ENCODE measurements at places on chromosomes 1 and 21. TPM values are rescaled to one million over a fixed set of nuclear protein-coding genes. Genes with fewer than 3 reads are reported as not detected.

GRCh38 chr1:10691740-10692125 lies 104.7 kb downstream of the CASZ1 start:
- DNase-seq, result no peak

- DNase-seq, result peak; percentile 71
Measured at GRCh38 chr21:42164064-42164789, 54.7 kb upstream of the ABCG1 start.

GRCh38 chr1:57124768-57125446 lies 159.1 kb upstream of the C8B start:
- no peak for DNase-seq

- DNase-seq, result no peak
Measured at GRCh38 chr1:95536501-95536900, 302.5 kb downstream of the RWDD3 start.

GRCh38 chr1:179950651-179951050 lies 4.0 kb upstream of the CEP350 start:
- DNase-seq, result no peak

PSRC1 gene
- 27.0 TPM for total RNA-seq

NHLH2 gene
- not detected for total RNA-seq

SMAP2 gene
- 172 TPM for total RNA-seq

- DNase-seq, result no peak
Measured at GRCh38 chr1:214331180-214331579, 50.2 kb downstream of the SMYD2 start.

DNA sequence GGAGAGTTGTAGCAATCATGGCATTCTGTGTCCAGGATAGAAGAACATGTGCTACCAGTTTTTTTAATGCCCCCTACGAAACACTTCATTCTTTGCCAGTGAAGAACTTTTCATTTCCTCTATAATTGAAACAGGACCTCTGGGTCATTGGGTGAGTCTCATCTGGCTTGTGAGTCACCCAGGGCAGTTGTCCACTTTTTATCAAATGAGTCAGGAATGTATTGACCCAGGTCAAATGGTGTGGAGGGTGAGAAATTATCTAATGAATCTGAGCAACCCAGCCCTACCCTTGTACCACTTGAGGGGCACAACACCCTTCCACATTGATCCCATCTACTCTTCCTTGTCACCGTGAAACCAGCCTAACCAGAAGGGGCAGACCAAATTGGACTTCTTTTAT lies 417.3 kb upstream of the PROX1 start:
- DNase-seq, result no peak

GRCh38 chr1:119605686-119606085 lies 42.4 kb downstream of the ZNF697 start:
- DNase-seq, result no peak

GRCh38 chr1:210920258-210920657 lies 213.7 kb downstream of the KCNH1 start:
- no peak for DNase-seq

DNA sequence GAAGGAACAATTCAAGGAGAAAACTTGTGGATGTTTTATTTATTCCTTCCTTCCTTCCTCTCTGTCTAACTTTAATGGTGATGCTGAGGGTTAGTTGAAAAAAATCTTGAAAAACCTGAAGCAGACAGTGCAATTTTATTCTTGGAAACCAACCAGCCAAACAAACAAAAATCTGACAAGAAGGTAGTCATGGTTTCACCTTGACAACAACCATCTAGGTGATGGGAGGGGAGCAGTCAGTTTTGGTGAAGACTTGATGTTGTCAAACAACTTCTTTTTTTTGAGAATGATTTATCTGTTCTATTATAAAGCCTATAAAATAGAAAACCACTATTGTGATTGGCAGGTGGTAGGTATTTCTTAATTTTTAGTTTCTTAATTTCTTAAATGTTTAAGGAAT lies 92.4 kb upstream of the GPR88 start:
- DNase-seq, result no peak

DNA sequence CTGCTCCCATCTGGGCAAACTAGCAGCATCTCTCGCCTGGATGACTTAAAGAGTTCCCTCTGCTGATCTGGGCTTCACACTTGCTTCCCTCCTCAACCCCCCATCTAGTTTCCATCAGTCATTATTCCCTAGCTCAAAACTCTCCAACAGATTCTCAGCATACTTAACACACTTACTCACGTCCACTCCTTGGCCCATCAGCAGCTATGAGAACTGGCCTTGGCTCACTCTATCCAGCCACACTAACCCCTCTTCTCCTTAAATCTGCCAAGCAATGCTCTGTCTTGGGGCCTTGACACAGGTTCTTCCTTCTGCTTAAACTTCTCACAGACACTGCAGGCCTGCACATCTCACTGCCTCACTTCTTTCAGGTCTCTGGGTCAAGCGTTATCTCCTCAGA lies 41.6 kb downstream of the GNG12 start:
- DNase-seq, result no peak

CD164L2 gene
- not detected for total RNA-seq

DNA sequence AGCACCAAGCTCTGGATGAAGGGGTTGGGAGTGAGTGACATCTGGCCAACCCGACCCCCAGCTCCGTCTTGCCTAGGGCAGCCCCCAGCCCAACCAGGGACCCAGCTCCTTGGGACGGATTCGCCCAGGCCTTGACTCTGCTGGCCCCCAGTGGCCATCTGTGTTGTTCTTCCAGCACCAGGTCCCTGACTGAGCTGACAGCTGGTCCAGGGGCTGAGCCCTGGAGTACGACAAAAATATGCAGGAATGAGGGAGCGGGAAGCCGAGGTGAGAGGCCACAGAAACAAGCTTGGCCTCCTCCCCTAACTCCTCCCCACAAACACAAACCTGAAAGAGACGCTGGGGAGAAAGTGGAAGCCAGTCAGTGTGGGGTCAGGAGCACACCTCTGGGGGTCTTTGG lies 55.0 kb upstream of the PAX7 start:
- peak; percentile 45 for DNase-seq

ZBTB37 gene
- total RNA-seq, result 11.3 TPM

DNA sequence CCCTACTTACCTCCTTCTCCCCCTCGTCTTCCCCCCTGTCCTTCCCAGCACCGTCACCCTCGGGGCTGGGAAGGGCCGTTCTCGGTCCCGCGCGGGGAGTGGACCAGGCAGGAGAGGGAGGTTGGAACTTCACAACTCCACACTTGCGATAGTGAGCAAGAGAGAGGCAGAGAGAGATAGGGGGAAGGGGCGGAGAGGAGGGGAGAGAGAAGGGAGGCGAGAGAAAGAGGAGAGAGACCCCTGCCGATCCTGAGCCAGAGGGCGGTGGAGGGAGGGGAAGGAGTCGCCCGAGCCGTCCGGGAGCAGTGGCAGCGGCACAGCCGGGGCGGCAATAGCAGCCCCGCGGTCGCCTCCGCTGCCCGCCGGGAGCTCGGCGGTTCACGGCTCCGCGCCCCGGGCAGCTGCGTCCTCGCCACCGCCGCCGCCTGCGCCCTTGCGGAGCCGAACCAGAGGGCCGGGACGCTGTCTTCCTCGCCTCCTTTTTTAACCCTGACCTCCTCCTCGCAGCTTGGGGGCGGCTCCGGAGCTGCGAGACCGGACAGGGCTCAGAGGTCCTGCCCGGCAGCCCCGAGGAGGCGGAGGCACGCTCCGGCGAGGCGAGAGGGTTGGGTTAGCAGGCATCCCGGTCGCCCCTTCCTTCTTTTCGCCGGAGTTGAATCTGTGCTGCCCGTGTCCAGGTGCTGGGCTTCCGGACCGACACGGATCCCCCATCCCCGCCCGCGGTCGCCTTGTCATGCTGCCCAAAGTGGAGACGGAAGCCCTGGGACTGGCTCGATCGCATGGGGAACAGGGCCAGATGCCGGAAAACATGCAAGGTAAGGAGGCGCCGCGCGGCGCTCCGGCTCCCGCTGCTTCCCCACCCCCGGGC lies 11.7 kb downstream of the NR5A2 start:
- DNase-seq, result no peak

ZSCAN20 gene
- total RNA-seq, result 2.1 TPM

DNA sequence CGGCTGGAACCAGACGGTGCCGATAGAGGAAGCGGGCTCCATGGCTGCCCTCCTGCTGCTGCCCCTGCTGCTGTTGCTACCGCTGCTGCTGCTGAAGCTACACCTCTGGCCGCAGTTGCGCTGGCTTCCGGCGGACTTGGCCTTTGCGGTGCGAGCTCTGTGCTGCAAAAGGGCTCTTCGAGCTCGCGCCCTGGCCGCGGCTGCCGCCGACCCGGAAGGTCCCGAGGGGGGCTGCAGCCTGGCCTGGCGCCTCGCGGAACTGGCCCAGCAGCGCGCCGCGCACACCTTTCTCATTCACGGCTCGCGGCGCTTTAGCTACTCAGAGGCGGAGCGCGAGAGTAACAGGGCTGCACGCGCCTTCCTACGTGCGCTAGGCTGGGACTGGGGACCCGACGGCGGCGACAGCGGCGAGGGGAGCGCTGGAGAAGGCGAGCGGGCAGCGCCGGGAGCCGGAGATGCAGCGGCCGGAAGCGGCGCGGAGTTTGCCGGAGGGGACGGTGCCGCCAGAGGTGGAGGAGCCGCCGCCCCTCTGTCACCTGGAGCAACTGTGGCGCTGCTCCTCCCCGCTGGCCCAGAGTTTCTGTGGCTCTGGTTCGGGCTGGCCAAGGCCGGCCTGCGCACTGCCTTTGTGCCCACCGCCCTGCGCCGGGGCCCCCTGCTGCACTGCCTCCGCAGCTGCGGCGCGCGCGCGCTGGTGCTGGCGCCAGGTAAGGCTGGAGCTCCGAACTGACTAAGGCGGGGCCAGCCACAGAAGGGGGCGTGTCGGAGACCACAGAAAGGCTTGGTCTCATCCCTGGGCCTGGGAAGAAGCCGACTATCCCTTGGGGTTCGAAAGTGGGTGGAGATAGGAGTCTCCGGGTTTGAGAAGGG lies 486 bp downstream of the SLC27A3 start:
- DNase-seq, result peak; percentile 75

PODN gene
- not detected for total RNA-seq

TLR5 gene
- total RNA-seq, result 0.23 TPM

MAN1C1 gene
- 22.3 TPM for total RNA-seq

DNA sequence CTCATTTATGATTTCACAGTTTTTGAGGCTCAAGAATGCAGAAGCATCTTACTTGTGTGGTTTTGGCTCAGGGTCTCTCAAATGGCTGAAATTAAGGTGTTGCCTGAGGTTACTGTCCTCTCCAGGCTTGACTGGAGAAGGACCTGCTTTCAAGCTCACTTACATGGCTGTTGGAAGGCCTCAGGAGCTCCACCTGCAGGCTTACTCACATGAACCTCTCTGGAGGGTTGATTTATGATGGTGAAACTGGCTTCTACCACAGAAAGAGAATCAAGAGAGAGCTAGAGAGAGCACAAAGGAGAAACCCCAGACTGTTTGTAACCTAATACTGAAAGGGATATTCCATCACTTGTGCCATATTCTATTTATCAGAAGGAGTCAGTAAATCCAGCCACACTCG lies 6.2 kb upstream of the KCNK2 start:
- no peak for DNase-seq

DNA sequence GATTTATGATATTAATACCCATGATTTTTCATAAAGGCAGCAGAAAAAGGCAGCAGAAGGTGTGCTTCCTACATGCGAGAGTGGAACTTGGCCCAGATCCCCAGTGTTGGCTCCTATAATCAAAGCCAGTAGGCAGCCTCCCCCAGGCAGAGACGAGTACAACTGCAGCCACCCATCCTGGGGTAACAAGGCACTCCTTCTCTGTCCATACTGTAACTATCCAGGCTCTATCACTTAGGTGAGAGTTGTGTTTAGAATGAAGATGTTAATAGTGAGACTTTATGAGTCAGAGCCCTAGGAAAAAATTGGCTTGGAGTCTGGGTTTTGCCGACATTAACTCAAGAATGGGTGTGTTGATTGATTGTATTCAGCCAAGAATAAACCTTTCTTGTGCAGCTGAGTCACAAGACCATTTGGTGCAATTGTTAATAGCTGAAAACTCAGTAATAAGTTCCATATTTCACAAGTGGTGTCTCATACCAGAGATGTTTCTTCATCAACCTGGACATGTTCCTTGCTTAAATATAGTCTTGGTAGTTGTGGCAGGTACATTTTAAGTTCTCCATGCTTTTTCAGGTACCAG lies 322.3 kb downstream of the DUSP10 start:
- no peak for DNase-seq

- no peak for DNase-seq
Measured at GRCh38 chr1:64171797-64172281, 31.6 kb upstream of the UBE2U start.

MYOG gene
- total RNA-seq, result not detected

C8A gene
- not detected for total RNA-seq

DNA sequence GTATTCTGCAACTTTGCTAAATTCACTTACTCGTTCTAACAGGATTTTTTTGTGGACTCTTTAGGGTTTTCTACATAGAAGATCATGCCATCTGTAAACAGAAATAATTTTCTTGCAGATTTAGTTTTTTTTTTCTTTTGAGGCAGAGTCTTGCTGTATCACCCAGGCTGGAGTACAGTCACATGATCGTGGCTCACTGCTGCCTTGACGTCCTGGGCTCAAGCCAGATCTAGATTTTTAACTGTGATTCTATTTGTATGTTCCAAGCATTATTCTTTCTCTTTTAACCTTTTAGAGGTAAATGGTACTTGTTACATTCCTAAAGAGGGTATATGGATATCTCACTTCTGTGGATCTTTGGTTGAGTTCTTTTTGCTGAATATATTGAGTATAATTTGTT lies 18.6 kb downstream of the FABP3 start:
- DNase-seq, result no peak

DNA sequence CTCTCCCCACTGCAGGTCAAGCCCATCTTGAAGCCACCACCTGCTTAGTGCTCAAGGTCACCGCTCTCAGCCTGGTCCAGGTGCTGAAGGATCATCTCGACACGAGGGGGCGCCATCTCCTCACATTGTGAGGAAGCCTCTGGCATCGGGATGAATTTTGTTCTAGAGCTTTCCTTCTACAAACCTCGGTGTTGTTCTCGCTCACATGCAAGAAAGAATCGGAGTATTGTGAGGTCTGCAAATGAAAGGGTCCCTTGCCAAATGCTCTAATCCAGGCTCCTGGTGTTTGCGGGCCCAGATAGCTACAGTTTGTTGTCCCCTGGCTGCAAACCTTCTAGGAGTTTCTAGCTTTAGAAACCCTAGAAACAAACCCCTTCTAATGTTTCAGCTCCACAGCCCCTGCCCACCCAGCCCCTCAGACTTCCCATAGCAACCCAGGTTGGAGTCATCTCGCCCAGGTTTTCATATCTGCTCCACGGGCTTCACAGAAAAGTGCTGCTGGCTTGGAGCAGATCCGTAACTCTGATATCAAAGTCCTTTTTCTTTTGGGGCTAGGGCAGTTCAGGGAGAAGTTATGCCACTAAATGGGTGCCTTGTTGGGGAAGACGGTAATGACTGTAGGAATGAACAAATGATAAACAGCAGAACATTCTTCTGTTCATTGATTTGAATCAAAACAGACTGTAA lies 8.6 kb upstream of the ATP5PO start:
- peak; percentile 90 for DNase-seq

- DNase-seq, result no peak
Measured at GRCh38 chr1:211783897-211784296, 46.7 kb downstream of the LPGAT1 start.

DNA sequence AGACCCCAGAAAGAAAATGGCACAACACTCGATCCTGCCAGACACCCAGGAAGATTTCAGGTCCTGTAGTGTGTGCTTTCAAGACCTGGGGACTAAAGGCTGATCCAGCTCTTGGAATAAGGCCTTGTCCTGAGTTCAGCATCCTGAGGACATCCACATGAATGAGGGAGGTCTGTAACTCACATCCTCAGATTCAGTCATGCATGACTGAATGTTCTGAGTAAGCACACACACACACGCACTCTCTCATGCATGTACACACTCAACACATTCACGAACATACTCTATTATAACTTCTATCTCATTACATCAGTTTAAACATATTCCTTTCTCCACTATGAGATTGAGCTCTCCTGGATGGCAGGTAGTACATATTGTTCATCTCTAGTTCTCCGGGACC lies 273.4 kb upstream of the BEND5 start:
- DNase-seq, result no peak

All from activated CD4-positive, alpha-beta memory T cell treated with anti-CD3 and anti-CD28 coated beads, Interleukin-2, amount 10 ng/mL, durations not matched to agents 7 days and 5 days (primary cell).